ENCODE measurements at places on chromosomes 4 and X.

DNA sequence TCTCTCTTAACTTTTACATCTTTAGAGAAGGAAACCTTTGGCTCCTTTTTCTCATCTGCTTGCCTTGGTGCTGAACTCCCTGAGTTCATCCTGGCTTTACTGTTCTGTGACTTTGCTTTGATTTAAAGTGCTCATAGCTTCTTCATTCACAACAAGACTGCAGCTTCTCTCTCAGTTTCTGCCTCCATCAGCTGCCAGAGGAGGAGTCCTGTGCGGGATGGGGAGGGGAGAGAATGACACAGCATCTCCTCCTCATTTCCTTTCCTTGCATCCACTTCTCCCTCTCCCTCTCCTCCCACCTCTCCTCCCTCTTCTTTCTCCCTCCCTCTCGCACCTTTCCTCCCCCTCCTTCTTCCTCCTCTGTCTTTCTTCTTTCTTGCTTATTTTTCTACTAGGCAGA, 42.0 kb downstream of the CBLL2 start:
- DNase-seq = peak; percentile 47

DNA sequence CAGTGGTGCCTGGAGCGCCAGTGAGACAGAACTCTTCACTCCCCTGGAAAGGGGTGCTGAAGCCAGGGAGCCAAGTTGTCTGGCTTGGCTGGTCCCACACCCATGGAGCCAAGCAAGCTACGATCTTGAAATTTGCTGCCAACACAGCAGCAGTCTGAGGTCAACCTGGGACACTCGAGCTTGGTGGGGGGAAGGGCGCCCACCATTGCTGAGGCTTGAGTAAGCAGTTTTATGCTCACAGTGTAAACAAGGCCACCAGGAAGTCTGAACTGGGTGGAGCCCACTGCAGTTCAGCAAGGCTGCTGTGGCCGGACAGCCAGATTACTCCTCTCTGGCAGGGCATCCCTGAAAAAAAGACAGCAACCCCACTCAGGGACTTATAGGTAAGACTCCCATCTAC, 149.5 kb downstream of the EDA2R start:
- DNase-seq = no peak

- DNase-seq = no peak
Measured at GRCh38 chrX:108070891-108071290, 20.5 kb downstream of the PSMD10 start.

DNA sequence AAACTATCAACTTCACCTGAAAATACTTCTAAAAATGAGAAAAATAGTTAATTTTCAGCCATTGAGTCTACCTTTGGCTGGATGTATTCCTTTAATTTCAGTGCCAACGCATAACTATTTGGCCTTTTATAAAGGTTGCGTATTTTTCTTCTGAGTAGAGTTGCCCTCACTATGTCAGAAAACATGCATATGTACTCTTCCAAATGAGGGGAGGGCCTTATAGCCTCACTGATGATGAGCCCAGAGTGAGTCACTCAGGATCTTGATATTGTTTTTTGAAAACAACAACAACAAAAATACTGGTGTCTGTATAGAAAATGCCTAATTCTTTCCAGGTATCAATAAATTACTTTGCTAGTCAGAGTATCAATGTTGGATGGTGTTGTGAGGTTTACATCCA, 349.3 kb downstream of the FBXO8 start:
- no peak for DNase-seq

DNA sequence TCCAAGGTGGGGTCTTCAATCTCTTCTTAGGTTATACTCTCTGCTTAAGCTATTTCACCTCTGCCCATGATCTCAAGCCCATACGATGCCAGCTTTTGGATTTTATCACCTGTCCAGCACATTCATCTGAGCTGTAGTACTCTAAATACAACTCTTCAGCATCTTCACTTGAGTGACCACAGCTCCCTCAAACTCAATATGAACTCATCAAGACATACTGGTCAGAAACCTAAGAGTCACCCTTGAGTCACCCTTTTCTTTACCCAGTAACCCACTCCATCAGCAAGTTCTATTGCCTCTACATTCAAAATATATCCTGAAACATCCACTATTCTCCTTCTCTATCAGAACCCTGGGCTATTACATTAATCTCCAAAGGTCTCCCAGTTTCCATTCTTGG, 69.4 kb downstream of the DCHS2 start:
- no peak for DNase-seq

DNA sequence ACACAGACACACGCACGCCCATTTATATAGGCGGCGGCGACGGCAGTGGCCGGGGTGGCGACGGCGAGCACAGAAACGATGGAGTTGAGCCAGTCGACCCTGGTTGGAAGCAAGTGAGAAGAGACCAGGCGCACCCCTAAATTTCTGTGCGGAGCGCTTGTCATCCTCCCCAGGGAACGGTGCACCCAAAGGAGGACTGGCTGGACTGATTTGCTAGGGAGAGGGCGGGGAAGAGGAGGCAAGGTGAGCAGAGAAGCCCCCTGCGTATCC, 302 bp downstream of the NHS start:
- no peak for DNase-seq

GRCh38 chrX:16578218-16578617, 71.7 kb upstream of the S100G start:
- no peak for DNase-seq

GRCh38 chr4:116824172-116824571, 261.2 kb downstream of the TRAM1L1 start:
- no peak for DNase-seq

- DNase-seq = no peak
Measured at GRCh38 chr4:156517546-156517945, 454.1 kb downstream of the PDGFC start.

Data from ACHN (cell line).